ENCODE measurements at places on chromosomes 2 and 18.

- peak; percentile 21 for DNase-seq
These were observed 13.1 kb downstream of the DAW1 start for GRCh38 chr2:227884511-227884947.

DNA sequence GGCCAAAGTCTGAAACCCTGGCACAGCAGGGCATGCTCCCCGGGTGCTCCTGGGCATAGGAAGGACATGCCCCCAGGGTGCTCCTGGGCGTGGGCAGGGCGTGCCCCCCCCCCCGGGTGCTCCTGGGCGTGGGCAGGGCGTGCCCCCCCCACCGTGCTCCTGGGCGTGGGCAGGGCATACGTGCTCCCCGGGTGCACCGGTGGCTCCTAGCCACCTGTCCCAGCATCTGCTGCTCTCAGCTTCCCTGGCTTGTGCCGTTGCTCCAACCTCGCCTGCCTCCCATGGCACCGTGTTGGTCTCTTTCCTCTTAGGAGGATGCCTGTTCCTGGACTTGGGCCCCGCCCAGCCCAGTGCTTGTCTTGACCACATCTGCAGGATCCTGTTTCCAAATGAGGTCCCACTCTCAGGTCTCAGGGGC lies 95.6 kb upstream of the CTDP1 start:
- DNase-seq: no peak

DNA sequence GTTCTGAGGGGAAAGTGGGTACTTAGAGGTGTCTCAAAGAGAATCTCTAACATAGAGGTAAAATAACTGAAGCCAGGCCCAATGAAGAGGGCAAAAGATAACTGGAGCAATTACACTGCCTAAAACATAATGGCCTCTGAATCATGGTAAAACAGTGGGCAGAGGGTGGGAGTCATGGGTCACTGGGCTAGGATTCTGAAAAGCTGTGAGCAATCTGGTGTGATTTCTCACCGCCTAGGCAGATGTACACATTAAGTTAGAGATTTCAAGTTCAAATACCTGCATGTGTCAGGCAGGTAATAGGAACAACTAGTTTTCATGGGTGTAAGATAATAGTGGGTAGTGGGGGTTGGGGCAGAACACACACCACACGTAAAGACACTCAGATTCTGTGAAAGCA lies 45.6 kb downstream of the INSIG2 start:
- no peak for DNase-seq

DNA sequence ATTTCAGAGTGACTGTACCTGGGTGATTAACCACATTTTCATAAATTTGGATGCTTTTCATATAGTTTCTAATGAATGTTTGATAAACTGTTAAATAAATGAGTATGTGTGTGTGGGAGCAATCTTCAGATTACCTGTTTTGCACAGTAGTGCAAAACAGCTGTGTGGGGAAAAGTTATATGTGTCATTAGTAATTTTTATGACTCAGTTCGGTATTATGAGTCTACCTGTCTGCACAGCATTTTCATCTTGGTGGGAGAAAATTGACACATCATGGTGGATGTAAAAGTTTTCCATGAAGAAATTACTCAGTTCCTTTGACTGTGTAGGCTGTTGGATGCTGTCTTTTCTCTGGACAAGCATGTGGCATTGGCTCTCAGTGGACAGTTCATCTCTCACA lies 43.8 kb downstream of the LTBP1 start:
- DNase-seq: no peak

DNA sequence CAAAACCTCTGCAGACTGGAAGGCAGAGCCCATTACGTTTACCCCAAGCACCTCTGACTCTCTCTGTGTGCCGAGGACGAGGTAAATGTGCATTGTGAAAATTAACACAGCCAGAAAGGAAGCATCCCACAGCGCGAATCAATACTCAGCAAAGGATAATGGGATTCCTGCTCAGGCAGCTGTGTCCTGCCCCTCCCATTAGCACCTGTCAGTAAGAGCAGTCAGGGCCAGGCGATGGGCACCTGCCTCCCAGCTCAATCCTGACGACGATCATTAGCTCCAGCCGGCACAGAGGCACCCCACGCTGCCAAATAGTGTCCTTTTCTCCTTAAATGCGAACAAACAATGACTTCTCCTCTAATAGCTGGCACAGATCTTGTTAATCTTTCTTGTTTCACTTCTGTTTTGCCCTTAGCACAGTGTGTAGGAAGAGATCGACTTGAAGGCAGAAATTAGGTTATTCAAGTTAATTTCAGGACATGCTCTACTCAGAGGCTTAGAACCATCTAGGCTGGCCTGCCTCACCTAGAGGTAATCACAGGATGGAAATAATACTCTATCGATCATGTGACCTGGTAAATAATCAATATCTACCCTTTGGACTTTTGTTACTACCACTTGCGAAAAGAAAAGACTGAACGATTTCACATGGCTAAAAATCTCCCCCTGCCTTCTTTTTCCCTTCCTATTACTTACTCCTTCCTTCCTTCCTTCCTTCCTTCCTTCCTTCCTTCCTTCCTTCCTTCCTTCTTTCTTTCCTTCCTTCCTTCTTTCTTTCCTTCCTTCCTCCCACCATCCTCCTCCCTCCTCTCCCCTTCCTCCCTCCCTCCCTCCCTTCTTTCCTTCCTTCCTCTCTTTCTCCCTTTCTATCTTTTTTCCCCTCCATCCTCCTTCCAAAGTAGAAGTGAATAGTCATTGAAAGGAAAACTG lies 487.9 kb upstream of the ID2 start:
- DNase-seq: no peak

- DNase-seq: no peak
These were observed 82.1 kb downstream of the BIN1 start for GRCh38 chr2:127024769-127025358.

Measured in AG09309 (cell line).